ENCODE measurements at places on chromosomes 13 and 19. TPM values are rescaled to one million over a fixed set of nuclear protein-coding genes. Genes with fewer than 3 reads are reported as not detected.

- no peak for DNase-seq
Measured at GRCh38 chr19:41945135-41945766, 13.9 kb downstream of the RABAC1 start.

DNA sequence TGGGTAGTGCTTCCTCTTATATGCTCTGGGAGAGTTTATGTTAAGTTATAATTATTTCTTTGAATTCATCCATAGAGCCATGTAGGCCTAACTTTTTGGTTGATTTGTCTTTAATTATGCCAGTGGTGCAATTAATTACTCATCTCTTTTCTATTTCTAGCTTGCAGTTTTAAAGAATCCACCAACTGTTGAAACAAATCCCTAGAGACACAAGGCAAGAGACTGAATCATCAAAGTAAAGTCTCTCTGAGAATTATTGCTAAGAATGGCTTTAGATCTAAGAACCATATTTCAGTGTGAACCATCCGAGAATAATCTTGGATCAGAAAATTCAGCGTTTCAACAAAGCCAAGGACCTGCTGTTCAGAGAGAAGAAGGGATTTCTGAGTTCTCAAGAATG lies 5.9 kb upstream of the ZNF551 start:
- no peak for DNase-seq

- no peak for DNase-seq
Measured at GRCh38 chr13:73576291-73576690, 517.5 kb downstream of the KLF5 start.

GRCh38 chr19:10639836-10640235 lies 14.3 kb upstream of the ILF3 start:
- DNase-seq = no peak

DNA sequence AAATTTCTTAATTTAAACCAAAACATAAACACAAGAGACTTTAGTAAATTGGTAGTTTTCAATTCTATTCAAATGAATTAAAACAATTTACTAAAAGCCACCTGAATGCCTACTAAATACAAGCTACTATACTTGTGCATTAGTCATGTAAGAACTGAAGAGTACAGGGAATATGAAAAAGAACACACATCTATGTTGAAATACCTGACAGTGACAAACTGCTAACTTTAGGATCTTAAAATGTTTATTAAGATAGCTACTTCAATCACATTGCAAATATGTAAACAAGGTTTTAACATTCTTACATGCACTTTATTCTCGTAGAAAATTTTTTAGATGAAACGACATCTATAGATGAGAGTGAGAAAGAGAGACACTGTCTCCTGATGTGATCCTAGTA lies 4.1 kb downstream of the SPRYD7 start:
- no peak for DNase-seq

- no peak for DNase-seq
Measured at GRCh38 chr19:21848706-21849105, 12.7 kb upstream of the ZNF43 start.

DNA sequence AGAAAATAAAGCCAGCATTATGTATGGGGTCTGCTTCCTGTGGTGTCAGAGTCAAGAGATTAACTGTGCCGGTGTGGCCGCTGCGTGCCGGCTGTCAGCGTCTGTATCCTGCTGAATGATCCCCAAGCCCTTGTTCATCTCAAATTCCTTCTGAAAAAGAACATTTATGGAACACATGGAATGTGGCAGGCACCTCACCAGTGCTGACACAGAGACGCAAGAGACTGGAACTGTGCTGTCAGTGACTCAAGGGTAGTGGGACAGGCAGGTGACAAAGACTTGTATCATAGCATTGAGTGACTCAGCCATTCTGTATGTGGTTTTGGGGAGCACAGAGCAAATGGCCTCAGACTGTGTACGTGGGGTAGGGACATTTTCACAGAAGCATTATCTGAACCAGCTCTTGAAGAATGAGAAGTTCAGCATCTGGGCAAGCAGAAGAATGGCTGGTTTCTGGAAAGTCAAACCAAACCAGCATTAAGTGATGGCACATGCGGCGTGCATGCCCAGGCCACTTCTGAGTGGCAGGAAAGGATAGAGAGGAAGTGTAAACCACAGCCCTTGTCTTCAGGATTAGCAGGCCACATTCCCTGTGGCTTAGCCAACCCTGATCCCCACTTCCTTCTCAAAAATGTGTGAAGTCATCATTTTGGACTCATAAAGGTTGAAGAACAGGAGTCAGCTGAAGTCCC lies 54.0 kb upstream of the IRS2 start:
- no peak for DNase-seq

The CHERP gene
- total RNA-seq = 17.1 TPM

GRCh38 chr13:111395511-111396393 lies 75.3 kb downstream of the TEX29 start:
- no peak for DNase-seq

GRCh38 chr13:95496485-95496884 lies 56.0 kb upstream of the CLDN10 start:
- no peak for DNase-seq

DNA sequence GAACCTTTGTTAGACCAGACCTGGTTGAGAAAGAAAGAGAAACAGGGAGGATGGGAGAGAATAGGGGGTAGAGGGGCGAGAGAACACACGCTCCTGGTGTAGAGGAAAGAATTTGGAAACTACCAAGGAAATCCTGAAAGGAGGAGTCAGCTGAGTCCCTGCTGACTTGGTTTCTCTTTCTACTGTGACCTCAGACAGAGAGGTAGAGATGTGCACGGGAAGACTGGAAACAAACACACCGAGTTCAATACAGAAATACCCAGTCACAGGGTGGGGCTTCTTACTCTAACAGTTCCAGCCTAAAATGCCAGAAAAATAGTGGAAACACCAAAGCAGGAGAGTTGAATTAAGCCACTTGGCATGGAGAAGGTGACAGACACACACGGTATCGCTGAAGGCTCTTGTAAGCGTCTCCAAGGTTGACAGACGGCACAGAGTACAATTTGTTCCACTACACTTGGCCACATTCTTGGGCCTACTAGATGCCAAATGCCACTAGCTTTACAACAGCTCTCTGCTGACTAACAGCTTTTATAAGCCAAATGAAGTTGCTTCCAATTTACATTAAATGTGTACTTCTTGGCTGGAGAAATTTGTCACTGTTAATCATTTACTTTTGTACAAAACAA lies 28.1 kb downstream of the LATS2 start:
- no peak for DNase-seq

The CD33 gene
- total RNA-seq = 0.28 TPM

DNA sequence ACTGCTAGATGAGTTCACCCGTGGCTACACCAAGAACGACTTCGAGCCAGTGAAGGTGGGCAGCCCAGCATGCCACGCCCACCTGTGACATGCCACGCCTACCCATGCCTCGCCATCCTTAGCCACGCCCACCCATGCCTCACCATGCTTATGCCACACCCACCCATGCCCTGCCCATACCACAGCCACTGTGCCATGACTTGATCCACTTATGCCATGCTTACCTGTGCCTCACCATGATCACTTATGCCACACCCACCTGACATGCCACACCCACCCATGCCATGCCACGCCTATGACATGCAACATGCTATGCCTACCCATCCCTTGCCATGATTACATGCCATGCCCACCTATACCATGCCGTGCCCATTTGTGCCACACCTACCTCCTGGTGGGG lies 12.9 kb upstream of the USE1 start:
- DNase-seq = peak; percentile 75

- DNase-seq = no peak
Measured at GRCh38 chr13:59356607-59357006, 807.1 kb downstream of the DIAPH3 start.

All from H7 (cell line).